ENCODE measurements at places on chromosomes 6 and 20.
A peak's percentile ranks its signal among the peaks of the same experiment; 100 is the strongest.

DNA sequence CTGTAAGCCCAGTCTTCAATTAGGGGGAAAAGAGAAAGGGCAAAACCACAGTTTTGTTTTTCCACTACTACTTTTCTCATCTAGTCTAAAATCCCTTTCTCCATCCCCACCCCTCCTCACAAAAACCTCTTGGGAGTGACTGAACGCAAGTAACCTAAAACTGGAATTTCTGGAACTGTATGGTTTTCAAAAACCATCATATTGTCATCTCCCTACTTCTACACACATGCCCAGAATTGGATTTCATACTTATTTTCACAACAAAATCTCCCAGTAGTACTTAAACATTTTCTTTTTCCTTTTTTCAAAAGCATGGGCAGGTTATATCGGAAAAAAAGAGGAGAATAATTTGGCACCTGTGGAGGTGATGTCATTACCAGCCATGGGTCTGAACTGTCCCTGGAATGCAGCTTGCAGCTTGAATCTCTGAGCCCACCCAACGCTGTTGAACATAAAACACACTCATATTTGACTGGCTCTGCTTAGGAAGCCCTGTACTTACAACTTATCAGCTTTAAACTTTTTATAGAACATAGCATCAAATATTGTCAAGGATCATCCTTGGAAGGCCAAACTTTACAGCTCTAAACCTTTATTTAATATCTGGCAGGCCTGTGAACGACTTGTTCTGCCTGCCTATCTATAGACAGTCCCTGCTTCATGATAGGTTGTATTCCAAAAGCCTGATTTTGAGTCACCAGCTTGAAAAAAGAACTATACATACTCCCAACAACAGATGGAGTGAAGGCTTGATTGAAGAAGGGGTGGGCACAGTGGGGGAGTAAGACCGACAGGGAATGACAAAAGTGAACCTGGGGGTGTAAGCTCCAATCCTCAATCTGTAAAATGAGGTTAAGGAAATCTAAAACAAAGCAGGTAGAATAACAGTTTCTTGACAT lies 59.3 kb downstream of the EPB41L2 start:
- DNase-seq = no peak

GRCh38 chr20:46010491-46011391 lies 2.0 kb downstream of the MMP9 start:
- DNase-seq = peak; percentile 49

DNA sequence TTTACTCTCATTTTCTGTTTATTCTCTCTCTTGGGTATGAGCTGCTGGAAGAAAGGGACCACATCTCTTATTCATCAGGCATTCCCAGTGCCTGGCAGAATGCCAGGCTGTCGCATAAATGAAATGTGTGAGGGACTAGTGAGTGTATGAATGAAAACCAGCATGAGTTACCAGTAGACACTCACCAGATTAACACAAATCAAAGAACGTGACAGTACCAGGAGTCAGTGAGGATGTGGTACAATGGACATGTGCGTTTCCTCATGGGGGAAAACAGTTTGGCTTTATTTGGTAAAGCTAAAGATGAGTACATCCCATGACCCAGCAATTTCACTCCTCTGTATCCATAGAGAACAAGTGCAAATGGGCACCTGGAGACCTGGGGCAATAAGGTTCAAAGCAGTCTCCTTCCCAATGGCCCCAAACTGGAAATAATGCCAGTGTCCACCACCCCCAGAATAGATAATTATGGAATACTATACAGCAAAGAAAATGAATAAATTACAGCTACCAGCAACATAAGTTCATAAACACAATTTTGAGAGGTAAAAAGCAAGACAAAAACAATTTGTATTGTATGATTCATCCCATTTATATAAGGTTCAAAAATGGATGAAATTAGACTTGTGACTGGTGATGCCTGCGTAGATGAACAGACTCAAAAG lies 93.3 kb downstream of the CDH22 start:
- DNase-seq = peak; percentile 57

DNA sequence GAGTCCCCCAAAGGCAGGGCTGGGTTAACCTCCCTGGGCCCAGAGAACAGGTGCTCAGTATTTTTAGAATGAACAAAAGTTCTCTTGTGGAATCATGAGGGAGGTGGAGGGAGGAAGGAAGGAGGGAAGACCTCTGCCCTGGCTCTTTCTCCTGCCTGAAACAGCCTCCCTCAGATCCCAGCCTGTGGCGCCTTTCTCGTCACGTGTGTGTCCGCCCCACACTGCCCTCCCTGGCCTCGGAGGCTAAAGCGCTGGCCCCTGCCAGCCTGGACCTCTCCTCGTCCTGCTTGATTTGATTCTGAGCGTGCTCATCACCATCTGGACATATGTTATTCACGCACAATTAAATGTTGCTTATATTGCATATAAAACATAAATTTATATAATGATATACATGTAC lies 40.9 kb downstream of the PHACTR3 start:
- no peak for DNase-seq

DNA sequence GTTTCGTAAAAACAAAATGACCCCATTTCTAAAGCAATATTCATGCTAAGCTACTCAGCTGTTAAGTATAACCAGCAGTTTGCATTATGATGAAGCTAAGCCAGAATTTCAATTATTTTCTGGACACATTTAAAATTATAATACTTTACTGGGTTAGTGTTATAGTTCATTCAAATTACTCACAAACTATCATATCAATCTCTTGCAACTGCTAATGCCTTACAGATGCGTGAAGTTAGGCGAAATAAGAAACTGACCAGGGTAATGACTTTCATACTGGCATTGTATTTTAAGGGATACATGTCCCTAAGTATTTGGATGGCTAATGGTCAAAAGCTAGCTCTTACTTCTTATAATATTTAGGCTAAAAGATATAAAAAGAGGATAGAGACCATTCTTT lies 249.6 kb downstream of the TSHZ2 start:
- DNase-seq = no peak

- no peak for DNase-seq
These were observed 155.8 kb downstream of the WDR27 start for GRCh38 chr6:169545982-169546381.

DNA sequence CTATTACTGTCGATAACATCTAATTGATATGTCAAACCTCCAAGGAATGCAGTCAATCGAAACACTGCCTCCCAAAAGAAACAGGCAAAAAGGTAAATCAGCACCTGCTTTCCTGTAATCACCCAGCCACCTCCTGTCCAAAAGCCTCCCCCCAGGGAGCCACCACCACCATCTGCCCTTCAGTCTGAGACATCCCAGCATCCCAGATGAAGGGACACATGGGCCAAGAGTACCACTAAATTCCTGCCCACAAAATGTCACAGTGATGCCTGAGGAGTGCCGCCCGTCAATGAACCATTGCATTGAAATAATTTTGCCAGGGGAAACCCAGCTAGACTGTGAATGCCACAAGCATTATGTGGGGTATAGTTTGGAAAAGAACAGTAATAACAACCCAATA lies 401.7 kb downstream of the ZFAND3 start:
- DNase-seq = no peak

DNA sequence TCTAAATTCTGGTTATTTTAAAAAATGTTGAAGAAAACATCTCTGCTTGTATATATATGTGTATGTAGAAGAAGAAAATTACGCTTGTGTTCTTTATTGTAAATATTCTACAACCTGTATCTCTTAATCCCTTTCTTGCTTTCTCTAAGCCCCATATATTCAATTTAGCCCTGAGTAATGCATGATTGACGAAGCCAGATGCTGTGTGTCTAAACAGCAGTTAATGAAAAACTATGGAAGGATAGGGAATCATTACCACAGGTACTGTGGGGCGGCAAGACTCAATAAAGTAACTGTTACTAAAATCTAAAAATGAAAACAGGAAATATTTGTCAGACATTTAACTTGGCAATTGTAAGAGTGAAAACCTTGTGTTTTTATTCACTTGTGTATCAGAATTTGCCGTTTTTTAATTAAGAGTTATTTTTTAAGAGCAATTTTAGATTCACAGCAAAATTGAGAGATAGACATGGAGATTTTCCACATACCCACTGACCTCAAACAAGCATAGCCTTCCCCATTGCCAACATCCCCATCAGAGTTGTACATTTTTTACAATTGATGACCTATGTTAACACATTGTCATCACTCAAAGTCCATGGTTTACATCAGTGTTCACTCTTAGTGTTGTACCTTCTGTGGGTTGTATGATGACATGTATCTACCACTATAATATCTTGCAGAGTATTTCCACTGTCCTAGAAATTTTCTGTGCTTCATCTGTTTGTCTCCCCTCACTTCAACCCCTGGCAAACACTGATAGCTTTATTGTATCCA lies 76.7 kb downstream of the BCKDHB start:
- DNase-seq = no peak

DNA sequence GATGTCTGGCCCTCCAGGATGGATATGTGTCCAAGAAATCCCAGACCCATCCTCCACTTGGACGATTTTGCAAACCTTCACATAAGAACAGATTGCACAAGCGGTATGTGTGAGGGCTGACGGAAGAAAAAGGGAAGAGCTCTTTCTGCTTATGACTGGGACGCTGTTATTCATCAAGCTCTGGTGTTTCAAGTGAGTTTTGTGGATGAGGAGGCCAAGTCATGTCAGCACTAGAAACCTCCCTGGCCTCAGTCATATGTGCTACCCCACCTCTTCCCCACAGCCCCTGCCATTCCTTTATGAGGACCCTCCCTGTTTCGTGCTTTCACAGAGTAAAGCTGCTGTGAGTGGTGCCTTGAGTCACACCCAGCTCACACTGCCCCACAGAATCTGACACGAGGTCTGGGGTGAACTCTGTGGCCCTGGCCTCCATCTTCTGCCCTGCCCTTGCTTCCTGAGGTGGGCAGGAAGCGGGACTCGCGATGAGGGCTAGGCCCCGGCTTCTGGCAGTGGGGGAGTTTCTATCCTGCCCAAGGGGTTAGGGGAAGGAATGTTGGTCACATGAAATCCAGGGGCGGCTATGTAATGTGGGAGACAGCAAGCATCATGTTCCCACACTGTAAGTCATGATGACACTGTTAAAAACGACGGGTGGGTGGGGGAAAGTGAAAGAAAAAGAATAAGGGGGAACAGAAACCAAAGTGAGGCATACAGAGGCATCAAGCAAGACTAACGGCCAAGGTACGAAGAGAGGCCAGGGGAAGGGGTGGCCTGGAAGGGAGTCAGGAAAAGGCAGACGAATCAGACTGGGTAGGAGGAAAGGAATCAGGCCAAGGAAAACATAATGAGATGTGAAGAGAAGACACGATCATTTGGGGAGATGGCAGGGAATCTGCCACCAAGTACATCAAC lies 78.1 kb downstream of the PRDM1 start:
- DNase-seq = no peak

- DNase-seq = no peak
These were observed 162.6 kb downstream of the DTNBP1 start for GRCh38 chr6:15500078-15500740.

GRCh38 chr20:20528861-20529260 lies 161.0 kb downstream of the INSM1 start:
- no peak for DNase-seq

DNA sequence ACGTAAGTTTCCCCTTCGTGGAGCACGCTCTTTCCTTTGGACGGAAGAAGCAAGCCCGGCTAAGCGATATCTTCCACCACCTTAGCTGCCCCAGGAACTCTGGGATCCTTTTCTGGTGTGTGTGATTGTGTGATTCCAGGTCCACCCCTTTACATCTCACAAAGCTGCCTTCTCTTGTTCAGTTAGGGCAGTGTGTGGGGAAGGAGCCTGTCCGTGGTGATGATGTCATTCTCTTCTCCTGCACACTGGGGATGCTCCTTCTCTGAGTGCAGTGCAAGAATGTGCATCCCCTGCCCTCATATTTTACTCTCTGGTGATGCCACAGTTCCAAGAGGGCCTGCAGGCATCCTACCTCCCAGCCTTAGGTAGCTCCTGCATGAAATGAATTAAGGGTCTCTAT lies 30.3 kb downstream of the BNIP5 start:
- no peak for DNase-seq

DNA sequence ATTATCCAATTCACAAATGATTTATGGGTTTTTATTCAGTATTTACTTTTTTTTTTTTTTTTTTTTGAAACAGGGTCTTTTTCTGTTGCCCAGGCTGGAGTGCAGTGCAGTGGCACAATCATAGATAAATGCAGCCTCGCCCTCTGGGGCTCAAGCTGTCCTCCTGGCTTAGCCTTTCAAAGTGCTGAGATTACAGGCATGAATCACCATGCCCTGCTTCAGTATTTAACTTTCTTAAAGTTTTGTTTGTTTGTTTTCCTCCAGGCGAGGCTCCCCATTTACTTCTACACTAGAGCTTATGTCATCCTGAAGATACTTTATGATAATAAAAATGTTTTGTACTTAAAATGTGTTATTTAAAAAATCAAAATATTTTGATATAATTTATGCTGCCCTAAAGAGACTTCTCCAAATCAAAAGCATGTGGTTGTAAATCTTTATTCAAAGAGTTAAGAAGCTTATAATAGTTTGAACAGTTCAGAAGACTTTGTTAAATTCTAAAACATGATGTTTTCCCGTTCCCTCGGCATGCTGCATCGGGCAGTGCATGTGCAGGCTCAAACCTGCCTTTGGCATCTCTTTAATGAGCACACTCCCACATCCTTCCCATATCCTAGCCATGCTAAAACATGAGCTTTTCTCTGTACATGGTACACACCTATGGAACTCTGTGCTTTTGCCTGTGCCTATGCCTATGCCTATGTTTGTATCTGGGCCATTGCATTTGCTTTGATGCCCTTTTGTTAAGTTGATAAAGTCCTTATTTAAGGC lies 11.0 kb downstream of the SMPDL3A start:
- DNase-seq = no peak

- DNase-seq = no peak
These were observed 21.8 kb downstream of the NPEPL1 start for GRCh38 chr20:58714340-58714922.

- no peak for DNase-seq
These were observed 123.0 kb downstream of the TCP11 start for GRCh38 chr6:35018182-35018519.

- DNase-seq = no peak
These were observed 54.4 kb upstream of the CEP85L start for GRCh38 chr6:118705544-118706491.

DNA sequence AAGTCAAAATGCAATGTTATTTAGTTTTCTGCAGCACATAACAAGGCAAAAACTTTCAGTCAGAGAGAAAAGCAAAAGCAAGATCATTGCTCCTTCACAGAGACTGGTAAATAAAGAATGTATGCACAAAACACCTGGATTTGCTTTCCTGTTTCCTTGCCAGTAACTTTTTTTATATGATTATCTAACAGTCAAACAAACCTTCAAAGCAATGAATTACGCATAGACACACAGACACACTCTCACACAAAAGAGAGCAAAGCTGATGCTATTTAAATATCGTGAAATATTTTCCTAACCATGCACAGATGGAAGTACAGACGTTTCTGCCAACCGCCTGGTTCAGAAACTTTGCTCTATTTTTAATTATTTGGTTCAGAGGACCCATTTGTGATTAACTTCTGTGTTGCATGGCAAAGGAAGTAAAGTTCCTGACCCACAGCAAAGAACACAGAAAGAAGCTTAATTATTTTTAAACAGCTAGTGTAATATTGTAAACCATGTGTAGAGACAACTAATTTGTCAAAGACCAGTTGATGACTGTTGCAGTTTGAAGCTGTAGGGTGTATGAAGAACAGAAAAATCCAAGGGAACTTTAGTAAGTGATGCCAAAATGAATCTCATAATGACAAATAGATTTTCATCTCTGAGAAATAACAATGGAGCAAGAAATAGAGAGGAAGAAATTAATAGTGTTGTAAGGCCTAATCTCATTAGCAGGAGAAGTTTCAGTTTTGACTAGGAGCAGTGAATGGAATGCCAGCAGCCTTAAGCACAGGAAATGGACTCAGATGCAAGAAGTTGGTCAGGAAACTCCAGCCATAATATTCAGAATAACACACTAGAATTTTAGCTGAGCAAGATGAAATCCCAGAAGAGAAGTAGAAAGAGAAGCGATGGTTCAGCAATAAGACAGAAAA lies 24.1 kb downstream of the ATXN1 start:
- no peak for DNase-seq

All from NCI-H1105 treated with DMSO at 0.1 percent for 48 hours (cell line).